Mammary epithelial cell (primary cell): ENCODE measurements at places on chromosomes 2 and 18. TPM values are rescaled to one million over a fixed set of nuclear protein-coding genes. Genes with fewer than 3 reads are reported as not detected.

Gene SLC30A3
- polyA plus RNA-seq: 0.09 TPM

Gene GPD2
- polyA plus RNA-seq: 17.2 TPM

Gene HRH4
- polyA plus RNA-seq: not detected

Gene ELOA2
- polyA plus RNA-seq: not detected

Gene KIAA2012
- not detected for polyA plus RNA-seq

Gene TACR1
- not detected for polyA plus RNA-seq
